Metanephros (tissue), 2 donors: ENCODE measurements at places on chromosomes 5 and 9. TPM values are rescaled to one million over a fixed set of nuclear protein-coding genes. Genes with fewer than 3 reads are reported as not detected.

The IFNA21 gene
- total RNA-seq: not detected

The DMRT3 gene
- total RNA-seq: 0.58 TPM

The C6 gene
- 0.88 TPM for total RNA-seq

The IRX1 gene
- total RNA-seq: 50.3 TPM

The UIMC1 gene
- 32.8 TPM for total RNA-seq
